ENCODE measurements at places on chromosomes 1 and 21.

GRCh38 chr1:59156051-59156450 is 140.8 kb upstream of the FGGY start:
- no peak for DNase-seq

DNA sequence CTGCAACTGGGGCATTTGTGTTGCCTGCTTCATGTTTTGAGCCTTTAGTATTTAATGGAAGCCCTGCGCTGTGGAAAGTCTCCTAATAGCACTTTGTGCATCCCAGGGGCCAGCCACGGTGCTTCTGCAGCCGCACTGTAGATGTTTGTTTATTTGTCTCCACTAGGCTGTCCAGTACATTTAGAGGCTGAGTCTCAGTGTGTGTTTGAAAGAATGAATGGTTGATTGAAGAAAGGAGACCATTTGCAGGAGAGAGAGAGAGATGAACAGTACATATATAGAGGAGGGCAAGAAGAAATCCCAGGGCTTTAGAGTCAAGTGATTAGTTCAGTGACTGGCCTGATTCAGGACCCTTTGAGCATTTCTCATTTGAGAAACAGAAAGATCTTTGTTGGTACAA is 33.9 kb downstream of the MPZL1 start:
- no peak for DNase-seq

- no peak for DNase-seq
Observed at GRCh38 chr1:11924334-11925195, 1.7 kb downstream of the KIAA2013 start.

- DNase-seq, result no peak
Observed at GRCh38 chr1:58430421-58431275, 115.9 kb downstream of the OMA1 start.

GRCh38 chr1:40058097-40058452 is 17.5 kb downstream of the CAP1 start:
- no peak for DNase-seq

DNA sequence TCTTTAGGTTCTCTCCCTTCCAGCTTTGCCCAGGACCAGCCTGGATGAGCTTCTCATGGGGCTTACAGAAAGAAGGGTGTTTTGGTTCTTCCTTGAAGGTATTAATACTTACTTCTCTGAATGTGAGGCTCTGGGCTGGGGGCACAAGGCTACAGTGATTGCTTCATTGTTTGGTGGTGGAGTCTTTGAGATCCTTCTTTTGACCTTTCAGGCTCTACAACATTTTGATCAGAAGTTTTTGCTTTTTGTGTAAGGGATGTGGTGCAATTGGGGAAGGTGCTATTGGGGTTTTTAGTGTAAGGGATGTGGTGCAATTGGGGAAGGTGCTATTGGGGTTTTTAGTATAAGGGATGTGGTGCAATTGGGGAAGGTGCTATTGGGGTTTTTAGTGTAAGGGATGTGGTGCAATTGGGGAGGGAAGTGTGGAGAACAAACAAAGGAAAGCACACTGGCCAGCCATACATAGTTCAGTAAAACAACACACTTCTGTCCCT is 103.6 kb upstream of the IVNS1ABP start:
- DNase-seq, result no peak

DNA sequence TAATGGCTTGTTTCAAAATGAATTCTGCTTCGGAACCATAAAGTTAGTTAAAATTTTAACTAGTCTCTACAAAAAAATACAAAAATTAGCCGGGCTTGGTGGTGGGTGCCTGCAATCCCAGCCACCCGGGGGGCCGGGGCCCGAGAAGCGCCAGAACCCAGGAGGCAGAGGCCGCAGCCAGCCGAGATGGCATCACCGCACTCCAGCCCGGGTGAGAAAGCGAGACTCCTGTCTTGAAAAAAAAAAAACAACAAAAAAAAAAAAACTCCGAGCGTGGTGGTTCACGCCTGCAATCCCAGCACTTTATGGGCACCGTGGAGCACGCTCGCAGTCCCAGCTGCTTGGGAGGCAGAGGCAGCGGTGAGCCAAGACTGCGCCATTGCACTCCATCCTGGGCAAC is 781.4 kb downstream of the BRINP3 start:
- no peak for DNase-seq

DNA sequence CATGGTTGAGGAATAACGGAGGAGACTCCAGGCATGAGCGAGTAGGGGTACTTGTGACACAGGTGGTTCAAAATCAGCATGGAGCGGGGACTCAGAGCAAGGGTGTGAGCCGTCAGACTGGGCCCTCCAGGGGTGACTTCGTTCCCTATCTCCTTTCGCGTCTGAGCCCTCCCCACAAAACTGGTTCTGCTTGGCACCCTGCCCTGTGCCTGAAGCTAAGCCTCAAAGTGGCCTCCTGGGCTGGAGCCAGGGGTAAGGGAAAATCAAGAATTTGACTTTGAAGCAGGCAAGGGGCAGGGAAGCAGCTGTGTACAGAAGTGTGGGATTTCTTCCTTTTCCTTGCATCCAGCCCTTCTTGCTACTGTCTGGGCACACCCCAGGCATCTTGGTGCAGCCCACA is 331.5 kb upstream of the AJAP1 start:
- no peak for DNase-seq

DNA sequence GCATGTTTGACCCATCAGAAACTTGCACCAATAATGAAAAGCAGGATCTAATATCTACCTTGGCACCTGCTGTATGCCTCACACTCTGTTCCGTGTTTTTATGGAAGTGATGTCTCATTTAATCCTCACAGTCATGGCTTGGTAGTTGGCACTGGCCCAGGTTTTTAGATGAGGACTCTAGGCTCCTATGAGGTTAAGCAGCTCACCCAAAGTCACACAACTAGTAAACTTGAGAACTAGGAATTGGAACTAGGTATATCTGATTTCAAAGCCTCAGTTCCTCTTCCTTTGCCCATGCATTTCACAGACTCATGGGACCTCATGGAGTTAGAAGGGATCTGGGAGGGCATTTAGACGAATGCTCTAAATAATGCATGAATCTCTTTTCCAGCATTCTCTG is 21.3 kb upstream of the TARBP1 start:
- no peak for DNase-seq

GRCh38 chr1:162186026-162186374 is 116.5 kb downstream of the NOS1AP start:
- no peak for DNase-seq

- peak; percentile 56 for DNase-seq
Observed at GRCh38 chr1:90835661-90836344, 118.7 kb upstream of the BARHL2 start.

DNA sequence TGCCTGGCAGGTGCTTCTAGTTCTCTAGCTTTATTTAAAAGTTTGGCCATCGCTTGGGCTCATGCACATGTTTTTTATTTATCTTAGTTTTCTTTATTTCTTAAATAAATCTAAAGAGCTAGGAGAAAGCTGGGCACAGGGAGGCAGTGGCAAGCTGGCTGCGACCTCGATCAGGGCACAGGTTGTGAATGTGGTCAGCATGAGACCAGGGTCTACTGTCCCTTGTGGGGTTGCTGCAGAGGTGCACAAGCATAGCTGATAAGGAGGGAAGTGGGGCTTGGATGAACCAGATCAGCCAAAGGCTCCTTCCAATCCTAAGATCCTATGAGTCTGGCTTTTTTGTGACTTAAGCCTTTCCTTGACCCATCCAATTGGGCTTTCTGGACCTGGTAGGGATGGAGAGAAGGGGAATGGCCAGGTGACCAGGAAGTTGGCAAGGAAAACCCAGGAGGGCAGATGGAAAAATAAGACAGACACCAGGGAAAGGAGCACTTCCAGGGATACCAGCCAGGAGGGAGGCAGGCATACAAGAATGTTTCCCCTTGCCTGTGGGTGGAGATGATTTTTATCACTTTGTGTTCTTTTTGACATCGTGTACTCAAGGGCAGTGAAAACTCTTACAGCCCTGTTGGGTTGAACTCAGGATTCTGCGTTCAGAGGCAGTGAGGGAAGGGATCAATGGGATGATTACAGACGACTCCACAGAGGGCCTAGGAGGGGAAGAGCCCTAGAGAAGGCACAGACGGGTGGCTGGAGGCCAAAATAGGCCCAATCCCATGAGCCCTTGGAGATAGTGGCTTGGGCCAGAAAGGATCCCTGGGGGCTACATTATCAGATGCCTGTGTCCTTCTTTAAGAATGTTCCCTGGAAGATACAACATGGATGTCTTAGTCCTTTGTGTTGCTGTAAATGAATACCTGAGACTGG is 8.5 kb downstream of the CYP4B1 start:
- DNase-seq, result peak; percentile 54

DNA sequence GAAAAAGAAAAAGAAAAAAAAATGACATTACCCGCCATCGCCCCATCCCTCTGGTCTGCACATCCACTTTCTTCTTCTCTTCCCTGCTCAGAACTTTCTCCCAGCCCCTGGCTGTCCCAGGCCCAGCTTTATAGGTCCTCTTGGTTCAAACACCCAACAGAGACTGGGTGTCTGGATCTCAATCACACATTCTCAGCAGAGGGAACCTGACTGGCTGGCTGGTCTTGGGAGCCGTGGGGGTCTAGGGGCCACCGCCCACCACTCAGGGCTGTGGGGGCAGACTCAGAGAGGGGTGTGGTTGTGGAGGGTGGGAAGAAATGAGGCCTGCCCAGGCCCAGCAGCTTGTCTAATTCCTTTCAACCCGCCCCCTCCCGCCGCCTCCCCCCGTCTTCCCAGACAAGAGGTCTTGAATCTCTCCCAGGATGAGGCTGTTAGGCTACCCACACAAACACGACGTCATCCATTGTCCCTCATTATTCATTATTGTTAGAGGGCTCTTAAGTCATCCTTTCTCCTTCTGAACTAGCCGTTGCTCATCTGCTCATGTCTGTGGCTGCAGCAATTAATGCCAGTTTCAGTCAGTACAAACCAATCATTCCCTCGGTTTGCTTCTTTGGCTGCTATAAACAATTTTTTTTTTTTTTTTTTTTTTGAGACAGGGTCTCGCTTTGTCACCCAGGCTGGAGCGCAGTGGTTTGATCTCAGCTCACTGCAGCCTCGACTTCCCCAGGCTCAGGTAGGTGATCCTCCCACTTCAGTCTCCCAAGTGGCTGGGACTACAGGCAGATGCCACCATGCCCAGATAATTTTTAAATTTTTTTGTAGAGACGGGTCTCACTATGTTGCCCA is 40.6 kb upstream of the CLIC4 start:
- no peak for DNase-seq

GRCh38 chr1:235989105-235989504 is 75.8 kb downstream of the NID1 start:
- DNase-seq, result no peak

GRCh38 chr1:92259350-92259749 is 39.4 kb downstream of the GLMN start:
- DNase-seq, result no peak

GRCh38 chr1:226679853-226680516 is 59.1 kb downstream of the ITPKB start:
- peak; percentile 90 for DNase-seq

DNA sequence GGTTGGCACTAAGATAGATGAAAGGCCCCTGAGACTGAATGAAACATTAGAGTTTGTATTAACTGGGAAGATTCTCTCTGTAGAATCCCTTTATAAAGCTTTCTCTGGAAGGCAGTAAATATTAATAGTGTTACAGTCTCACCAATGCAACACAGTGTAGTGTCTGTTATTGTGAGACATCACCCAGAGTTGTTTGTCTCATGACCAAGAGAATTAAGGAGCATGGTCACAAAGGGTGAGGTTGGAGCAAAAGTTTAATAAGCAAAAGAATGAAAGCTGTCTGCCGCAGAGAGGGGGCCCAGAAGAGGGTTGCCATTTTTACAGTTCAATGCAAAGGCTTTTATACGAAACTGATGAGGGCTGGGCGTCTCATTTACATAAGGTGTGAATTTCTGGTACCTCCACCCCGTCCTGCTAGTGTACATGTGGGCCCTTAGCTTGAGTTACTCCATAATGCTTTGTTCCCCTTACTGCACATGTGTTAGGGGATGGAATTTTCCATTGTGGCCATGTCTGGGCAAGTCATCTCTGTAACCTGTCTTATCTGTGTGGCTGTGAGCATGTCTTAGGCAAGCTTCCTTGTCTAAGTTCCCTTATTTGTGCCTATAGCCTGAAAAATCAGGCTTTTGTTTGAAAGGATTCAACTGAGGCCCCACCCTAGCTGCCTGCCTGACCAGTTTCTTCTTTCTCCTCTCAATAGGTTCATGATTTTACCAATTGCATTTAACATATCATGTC is 184.1 kb downstream of the RASAL2 start:
- no peak for DNase-seq

DNA sequence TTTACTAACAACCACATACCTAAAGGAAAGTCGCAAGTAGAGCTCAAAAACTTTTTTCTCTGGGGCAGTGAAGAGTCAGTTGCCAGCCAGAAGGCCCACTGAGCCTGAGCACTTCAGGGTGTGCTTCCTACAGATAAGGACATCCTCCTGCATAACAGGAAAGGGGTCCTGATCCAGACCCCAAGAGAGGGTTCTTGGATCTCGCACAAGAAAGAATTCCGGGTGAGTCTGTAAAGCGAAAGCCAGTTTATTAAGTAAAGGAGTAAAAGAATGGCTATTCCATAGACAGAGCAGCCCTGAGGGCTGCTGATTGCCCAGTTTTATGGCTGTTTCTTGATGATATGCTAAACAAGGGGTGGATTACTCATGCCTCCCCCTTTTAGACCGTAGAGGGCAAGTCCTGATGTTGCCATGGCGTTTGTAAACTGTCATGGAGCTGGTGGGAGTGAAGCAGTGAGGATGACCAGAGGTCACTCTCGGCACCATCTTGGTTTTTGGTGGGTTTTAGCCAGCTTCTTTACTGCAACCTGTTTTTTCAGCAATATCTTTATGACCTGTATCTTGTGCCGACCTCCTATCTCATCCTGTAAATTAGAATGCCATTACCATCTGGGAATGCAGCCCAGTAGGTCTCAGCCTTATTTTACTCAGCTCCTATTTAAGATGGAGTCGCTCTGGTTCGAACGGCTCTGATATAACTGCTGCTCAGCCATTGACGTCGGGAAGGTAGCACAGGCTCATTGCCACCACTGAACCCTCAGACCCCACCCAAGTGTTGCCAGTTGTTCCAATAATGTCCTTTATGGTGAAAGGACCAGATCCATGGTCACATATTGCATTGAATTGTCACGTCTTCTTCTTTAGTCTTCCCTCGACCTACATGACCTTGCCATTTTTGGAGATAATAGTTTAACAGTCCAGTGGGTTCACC is 96.6 kb upstream of the ERRFI1 start:
- DNase-seq, result no peak

DNA sequence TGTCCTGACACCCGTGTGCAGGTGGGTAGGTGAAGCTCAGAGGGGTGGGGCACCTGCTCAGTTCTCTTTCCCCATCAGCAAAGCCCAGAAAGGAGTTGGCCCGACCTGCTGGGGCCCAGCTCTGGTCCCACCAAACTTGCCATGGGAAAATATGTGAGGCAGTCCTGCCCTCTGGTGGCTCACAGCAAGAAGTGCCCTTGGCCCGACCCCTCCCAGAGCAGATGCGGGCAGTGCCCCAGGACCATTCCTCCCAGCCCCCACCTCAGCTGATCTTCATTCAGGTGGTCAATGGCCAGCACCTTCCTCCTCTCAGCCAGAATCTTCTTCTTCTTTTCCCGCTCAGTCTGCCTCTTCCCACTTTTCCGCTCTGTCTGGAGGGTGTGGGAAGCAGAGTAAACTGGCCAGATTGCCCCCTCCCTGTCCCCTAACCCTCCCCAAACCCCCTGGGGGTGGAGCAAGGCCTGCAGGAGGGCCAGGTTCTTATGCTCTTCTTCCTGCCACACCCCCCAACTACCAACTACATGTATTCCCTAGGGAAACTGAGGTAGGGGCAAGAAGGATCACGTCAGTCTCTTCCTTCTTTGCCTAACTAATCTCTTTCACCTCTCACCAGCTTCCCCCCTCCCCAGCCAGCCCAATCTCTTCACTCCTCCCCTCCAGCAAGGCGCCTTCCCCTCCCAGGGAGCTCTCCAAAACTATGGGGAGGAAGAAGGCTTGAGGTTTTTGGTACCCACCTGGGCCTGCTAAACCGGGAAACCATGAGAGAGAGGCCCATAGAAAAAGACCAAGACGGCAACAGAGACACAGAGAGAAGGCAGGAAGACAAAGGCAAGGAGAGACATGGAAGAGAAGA is 15.6 kb downstream of the TNNT2 start:
- peak; percentile 59 for DNase-seq
